Urinary bladder (tissue), 4 donors: ENCODE measurements at places on chromosomes 4 and X. TPM values are rescaled to one million over a fixed set of nuclear protein-coding genes. Genes with fewer than 3 reads are reported as not detected.

GRCh38 chr4:84733343-84734033 lies 150.6 kb downstream of the CDS1 start:
- no peak for DNase-seq

GRCh38 chr4:57064811-57065711 lies 45.1 kb downstream of the IGFBP7 start:
- DNase-seq, result no peak

DNA sequence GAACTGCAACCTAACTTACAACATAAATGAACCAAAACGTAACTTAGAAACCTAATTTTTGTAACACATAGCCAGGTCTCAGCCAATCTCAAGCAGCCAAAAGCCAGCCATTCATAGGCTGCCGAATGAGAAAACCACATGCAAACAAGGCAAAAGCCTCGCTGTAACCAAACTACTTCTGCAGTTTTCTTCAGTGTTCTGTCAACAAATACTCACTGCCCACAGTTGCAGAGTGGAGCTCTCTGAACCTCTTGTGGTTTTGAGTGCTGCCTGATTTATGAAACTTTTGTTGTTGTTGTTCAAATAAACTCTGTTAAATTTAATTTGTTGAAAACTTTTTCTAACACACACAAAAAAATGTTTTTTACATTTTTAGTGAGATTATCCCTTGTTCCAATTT lies 251.2 kb downstream of the PAPSS1 start:
- no peak for DNase-seq

CXCL11 gene
- 0.85 TPM for total RNA-seq

GRCh38 chrX:25558137-25558536 lies 542.4 kb upstream of the ARX start:
- no peak for DNase-seq

FAM236A gene
- total RNA-seq, result not detected

- DNase-seq, result no peak
Measured at GRCh38 chr4:10107111-10108091, 9.2 kb downstream of the WDR1 start.

GRCh38 chr4:47287735-47288134 lies 175.8 kb downstream of the COMMD8 start:
- no peak for DNase-seq

GRCh38 chr4:100962698-100963097 lies 384.6 kb downstream of the PPP3CA start:
- no peak for DNase-seq

SYAP1 gene
- 29.9 TPM for total RNA-seq

DNA sequence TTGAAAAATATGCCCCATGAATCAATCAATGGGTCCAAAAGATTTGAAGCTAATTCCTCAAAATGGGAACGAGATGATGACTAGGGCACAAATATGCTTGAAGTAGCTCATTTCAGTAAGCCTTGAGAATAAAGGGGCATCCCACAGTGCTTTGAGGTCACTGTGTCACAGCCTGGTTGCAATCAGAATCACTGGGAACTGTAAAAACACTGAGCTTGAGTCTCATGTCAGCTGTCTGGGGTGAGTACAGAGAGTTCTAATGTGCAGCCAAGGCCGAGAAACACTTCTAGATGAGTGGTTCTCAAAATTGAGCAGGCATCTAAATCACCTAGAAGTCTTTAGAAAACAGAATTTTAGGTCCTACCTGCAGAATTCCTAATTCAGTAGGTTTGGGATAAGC lies 120.5 kb upstream of the EGFL6 start:
- no peak for DNase-seq

- DNase-seq, result no peak
Measured at GRCh38 chrX:40579900-40580536, 752 bp upstream of the ATP6AP2 start.

RPA4 gene
- total RNA-seq, result 4.5 TPM

GRCh38 chr4:964346-965025 lies 8.9 kb downstream of the DGKQ start:
- DNase-seq, result no peak

DNA sequence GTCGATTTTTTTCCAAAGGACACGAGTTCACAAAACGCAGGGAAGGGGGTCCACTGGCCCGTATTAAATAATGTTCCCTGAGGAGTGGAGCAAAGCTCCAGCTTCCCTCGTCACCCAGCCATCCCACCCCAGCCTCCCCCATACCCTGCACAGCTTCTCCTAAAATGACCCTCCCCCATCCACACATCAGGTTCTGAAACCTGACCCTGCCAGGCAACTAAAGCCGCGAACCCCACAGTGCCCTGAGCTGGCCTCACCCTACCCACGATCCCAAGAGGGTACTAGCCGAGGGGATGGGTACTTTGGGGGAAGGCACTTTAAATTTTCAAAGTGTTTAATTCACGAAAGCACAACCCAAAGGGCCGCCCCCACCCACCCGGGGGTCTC lies 634 bp downstream of the APOO start:
- DNase-seq, result no peak

- DNase-seq, result no peak
Measured at GRCh38 chrX:3142259-3143042, 101.2 kb downstream of the ARSF start.

GRCh38 chrX:45258731-45259402 lies 58.2 kb upstream of the DIPK2B start:
- no peak for DNase-seq
